ENCODE measurements at places on chromosomes 12 and 14.

GRCh38 chr12:125028106-125028505, 34.7 kb downstream of the BRI3BP start:
- no peak for DNase-seq

DNA sequence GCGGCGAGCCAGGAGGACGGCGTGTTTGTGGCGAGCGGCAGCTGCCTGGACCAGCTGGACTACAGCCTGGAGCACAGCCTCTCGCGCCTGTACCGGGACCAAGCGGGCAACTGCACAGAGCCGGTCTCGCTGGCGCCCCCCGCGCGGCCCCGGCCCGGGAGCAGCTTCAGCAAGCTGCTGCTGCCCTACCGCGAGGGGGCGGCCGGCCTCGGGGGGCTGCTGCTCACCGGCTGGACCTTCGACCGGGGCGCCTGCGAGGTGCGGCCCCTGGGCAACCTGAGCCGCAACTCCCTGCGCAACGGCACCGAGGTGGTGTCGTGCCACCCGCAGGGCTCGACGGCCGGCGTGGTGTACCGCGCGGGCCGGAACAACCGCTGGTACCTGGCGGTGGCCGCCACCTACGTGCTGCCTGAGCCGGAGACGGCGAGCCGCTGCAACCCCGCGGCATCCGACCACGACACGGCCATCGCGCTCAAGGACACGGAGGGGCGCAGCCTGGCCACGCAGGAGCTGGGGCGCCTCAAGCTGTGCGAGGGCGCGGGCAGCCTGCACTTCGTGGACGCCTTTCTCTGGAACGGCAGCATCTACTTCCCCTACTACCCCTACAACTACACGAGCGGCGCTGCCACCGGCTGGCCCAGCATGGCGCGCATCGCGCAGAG, 873 bp downstream of the PLXNC1 start:
- DNase-seq = peak; percentile 67

DNA sequence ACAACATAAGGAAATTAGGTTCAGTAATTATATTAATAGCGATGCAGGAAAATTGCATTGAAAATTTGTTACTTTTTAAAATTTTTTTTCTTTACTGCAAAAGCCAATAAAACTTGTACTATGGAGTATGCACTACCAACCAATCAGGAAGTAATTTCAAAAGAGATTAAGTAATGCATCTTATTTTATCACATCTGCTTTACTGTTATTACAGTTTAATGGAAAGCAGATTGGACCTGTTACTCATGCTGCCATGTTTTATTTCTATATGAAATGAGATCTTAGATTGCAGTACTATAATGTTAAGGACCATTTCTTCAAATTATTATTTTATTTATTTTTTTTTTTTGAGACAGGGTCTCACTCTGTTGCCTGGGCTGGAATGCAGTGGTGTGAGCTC, 1.7 kb upstream of the STRN3 start:
- no peak for DNase-seq

GRCh38 chr14:64338616-64339316, 44.6 kb upstream of the ESR2 start:
- peak; percentile 93 for DNase-seq

DNA sequence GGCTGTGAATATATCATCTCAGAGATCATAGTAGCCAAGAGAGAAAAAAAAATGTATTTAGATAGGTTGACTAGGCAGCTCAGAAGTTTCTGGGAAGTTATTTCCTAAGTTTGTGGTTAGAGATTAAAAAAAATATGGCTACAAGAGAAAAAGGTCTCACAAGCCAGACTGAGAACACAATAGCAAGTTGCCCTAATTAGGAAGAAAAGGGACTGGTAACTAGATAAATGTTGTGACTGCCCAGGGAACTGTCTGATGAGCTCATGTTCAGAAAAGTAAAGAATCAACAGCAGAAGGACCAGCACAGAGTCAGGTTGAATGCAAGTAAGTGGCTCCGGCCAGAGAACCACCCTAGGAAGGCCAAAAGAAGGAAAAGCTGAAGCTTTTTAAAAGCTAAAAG, 256.6 kb downstream of the PRKD1 start:
- DNase-seq = no peak

- DNase-seq = no peak
Observed at GRCh38 chr14:93496856-93497741, 66.4 kb downstream of the UNC79 start.

DNA sequence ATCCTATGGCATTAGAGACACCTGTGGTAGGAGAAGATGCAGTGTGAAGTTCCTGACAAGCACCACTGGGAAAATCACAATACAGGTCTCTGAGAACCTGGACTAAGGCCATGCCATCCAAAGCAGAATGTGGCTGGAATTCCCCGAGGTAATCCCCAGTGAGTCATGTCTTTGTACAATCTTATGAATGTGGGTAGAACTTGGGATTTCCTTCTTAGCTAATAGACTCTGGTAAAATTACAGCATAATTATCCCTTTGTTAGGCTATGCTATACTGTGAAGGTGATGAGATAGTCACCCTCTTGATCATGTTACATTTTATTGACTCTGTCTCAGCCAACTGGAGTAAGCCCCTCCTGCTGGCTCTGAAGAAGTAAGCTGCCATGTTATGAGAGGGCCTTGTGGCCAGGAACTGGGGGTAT, 224.3 kb upstream of the DCN start:
- DNase-seq = no peak

- no peak for DNase-seq
Observed at GRCh38 chr12:56596815-56597214, 33.3 kb downstream of the BAZ2A start.

DNA sequence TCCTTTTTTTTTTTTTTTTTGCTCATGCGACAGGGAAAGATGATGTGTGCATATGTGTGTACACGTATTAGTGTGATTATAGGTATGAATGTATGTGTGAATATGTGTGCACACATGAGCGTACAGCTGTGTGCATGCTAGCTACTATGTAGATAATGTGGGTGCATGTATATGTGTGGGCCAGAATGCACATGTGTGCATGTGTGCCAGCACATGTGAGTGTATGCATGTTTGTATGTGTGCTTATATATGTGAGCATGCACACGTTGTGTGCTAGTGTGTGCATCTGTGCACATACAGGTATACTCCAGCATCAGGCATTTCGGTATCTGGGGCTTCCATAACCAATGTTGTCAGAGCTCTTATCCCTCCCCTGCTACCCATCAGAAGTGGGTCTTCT, 541.1 kb downstream of the AACS start:
- no peak for DNase-seq

DNA sequence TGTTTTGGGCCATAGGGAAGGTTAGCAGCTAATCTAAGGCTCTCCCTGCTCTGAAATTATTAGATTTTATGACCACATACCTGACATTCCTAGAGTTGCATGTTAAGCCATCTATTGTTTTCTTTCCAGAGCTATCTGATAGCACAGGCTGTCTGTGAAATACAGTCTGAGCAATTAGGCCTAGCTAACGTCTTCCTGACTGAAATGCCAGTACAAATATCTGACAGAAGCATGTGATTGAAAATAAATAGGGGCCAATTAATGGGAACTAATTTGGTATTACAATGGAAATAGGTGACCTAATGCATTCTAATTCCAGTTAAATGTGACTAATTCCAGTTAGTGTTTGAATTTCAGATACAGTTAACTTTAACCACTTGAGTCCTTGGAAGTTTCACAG, 115.2 kb downstream of the C12orf75 start:
- DNase-seq = no peak

GRCh38 chr14:100293497-100294212, 12.6 kb downstream of the SLC25A29 start:
- DNase-seq = peak; percentile 23

GRCh38 chr12:2944401-2945047, 14.7 kb upstream of the TEAD4 start:
- DNase-seq = peak; percentile 67

DNA sequence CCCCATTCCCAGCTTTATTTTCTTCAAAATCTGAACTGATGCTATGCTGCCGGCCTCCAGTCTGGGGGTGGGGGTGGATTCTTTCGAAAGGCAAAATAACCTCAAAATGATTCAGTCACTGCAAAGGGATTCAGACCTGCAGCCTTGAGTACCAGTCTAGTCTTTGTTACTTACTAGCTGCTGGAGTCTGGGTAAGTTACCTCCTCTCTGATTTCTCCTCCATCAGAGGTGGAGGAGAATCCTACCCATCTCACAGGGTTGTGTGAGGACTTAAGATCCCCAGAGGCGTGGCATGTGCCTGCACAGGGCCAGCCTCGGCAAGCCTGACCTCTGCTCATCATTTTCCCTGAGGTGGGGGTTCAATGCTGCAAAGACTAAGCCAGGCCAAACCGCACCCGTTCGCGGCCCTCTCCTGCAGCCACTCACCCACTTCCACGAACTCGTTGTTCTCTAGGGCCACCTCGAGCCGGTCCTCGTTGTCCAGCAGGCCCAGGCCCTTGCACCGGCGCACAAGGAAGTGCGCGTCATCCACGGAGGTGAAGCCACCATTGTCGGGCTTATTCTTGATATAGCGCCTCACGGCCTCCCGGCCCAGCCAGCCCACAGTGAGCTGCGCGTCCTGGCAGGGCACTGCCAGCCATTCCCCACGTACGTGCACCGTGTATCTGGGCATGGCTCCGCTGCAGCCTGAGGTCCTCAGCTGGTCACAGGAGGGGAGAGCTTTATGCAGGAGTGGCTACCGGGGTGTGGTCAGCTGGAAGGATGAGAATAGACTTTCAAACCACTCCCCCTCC, 709 bp downstream of the HAL start:
- no peak for DNase-seq

DNA sequence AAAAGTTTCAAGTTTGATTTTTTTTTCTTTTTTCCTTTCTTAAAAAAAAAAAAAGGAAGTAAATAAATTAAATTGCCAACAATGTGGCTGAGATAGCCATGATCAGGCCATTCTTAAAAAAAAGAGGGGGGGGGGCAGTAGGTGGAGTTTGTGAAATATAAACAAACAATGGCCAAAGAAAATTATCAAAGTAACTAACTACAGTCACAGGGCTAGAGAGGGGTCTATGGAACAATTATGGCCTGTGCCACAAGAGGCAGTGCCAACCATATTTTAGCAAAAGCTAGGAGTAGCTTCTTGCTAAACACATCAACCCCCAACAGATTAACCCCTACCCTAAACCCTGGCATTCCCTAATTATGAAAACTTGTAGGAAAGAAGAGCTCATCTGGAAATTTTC, 16.2 kb upstream of the SMARCC2 start:
- DNase-seq = no peak

- peak; percentile 68 for DNase-seq
Observed at GRCh38 chr12:49705479-49706134, 1.6 kb downstream of the FMNL3 start.

- peak; percentile 90 for DNase-seq
Observed at GRCh38 chr12:57093415-57094207, 4.7 kb downstream of the NAB2 start.

DNA sequence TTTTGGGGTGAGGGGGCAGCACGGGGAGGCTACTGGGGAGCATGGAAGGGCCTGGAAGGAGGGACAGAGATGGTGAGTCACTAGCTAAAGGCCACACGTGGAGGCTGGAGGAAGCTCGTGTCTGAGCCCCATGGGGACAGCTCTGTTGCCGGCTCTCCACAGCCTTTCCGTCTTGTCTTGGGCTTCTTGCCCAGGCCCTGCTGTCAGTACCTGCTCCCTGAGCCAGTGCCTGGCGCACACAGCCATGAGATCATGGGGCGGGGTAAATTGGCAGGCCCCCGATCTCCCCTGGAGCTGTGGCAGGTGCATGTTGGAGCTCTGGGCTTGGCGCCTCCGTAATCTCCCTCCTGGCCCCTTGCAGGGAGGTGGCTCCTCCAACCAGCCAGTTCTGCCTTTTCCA, 16.1 kb upstream of the KRT80 start:
- no peak for DNase-seq

- DNase-seq = no peak
Observed at GRCh38 chr12:60714141-60714900, 1118.5 kb downstream of the SLC16A7 start.

GRCh38 chr12:16335838-16336237, 11.6 kb upstream of the MGST1 start:
- no peak for DNase-seq

GRCh38 chr14:49982082-49982481, 89.2 kb downstream of the ARF6 start:
- DNase-seq = no peak

- DNase-seq = no peak
Observed at GRCh38 chr14:100466111-100466856, 120.9 kb downstream of the BEGAIN start.

DNA sequence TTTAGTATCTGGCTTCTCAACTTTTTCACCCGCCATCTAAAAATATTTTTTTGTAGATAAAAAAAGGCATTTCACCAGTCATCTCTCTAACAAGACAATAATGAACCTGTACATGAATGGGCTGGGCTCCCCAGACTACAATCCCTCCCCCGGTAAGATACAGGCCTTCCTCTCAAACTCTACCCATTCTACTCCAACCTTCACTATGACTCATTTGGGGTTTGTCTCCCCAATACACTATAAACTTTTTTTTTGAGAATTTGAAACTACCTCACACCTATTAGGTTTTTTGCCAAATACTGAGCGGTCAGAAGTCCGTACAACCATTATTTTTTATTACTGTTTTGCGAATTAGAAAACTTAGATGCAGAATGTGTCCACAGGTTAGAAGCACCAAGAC, 784 bp downstream of the RPL6 start:
- no peak for DNase-seq

- DNase-seq = no peak
Observed at GRCh38 chr12:105204916-105205315, 31.1 kb downstream of the APPL2 start.

DNA sequence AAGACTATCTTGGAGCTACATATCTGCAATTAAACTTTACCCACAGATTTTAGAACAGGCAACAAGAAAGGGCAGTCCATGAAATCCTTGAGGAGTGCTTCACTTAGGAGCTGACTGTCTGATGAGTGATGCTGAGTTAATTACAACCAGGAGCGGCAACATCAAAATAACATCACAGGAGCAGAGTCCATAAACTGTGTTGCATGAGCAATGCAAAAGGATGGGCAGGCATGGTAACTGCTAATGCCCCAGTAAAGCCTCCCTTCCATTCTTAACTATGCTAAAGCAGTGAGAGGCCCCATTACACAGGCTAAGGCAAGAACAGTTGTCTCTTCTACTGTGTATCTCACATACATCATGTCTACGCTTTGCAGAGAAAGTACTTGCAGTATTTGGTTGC, 156.6 kb downstream of the PAX9 start:
- no peak for DNase-seq

GRCh38 chr14:76564471-76565422, 188.8 kb downstream of the ESRRB start:
- DNase-seq = no peak

Data from sciatic nerve (tissue), 2 donors.